ENCODE measurements at places on chromosomes 6 and 20.

- H3K4me3 ChIP-seq, result no peak overlapping the region
- no peak for DNase-seq
- H3K36me3 ChIP-seq, result no peaks in the 10 kb centered on the region
- no peaks in the 10 kb centered on the region for H3K4me1 ChIP-seq
- H3K27ac ChIP-seq, result no peak overlapping the region
These were observed 39.6 kb downstream of the ESR1 start for GRCh38 chr6:151847064-151847463.

DNA sequence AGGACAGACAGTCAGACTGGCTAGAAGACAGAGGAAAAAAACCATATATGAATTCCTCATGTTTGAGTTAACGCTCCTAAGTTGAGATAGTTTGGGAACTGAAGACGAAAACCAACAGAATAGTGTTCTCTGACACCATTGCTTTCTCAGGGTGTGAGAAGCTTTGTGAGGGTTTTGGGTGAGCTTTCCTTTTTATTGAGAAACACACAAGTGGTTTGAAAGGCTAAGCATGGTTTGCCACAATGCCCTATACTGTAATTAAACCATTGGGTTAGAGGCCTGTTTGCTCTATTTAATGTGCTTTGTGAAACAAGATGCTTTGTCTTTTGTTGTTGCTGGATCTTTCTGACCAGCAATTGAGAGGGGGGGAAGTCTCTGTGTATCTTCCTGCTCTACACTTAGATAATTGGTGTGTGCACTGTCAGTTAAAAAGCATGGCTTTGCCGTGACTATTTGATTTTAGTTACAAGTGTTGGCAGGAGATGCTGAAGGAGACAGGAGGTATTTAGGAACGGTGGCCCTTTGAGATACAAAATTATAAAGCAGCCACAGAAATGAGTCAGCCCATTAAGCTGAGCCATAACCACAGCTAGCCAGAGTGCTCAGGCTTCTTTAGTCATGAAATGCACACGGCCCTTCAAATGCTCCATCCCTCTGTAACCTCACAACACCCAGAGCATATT is 273.0 kb upstream of the PREP start:
- H3K4me3 ChIP-seq, result no peak overlapping the region
- H3K4me1 ChIP-seq, result no peaks in the 10 kb centered on the region
- H3K27ac ChIP-seq, result no peak overlapping the region
- peaks cover 2% of the 10 kb centered on the region for H3K27me3 ChIP-seq
- H3K36me3 ChIP-seq, result no peaks in the 10 kb centered on the region
- DNase-seq, result no peak

DNA sequence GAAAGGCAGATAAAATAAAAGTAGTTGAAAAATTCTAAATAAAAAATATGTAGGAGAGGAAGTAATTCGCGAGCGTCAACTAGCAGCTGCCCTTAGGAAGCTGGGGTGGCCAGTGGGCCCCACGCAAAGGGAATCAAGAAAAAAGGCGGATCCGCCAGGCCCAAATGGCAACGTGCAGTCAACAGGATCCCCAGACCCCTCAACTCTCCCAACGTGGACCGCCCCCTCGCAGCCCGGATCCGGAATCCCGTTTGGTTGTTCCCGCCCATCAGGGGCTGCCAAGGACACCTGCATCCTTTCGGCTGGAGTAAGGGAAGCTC is 296 bp downstream of the DZANK1 start:
- peaks cover 27% of the 10 kb centered on the region for H3K4me1 ChIP-seq
- DNase-seq, result no peak
- peak overlapping the region; percentile 95 for H3K27ac ChIP-seq
- no peaks in the 10 kb centered on the region for H3K27me3 ChIP-seq
- peaks cover 26% of the 10 kb centered on the region for H3K36me3 ChIP-seq

DNA sequence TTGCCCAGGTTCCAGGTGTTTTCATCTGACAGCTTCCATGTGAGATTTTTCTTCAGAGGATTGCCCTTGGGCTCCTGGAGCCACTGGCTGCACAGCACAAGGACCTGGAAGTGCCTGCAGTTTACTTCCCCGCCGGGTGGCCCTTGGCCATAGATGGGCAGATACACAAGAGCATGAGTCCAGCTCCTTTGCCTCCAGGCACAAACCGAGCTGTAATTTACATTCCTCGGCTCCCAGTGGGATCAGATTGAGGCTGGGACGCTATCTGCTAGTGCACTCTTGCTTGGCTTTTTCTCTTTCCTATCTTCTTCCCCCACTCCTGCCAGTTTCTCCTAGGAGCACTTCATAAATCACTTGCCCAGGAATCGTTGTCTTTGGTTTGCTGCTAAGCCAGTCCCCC is 85.4 kb upstream of the RALY start:
- H3K27ac ChIP-seq, result no peak overlapping the region
- peaks cover 6% of the 10 kb centered on the region for H3K27me3 ChIP-seq
- no peaks in the 10 kb centered on the region for H3K36me3 ChIP-seq
- DNase-seq, result no peak
- H3K4me3 ChIP-seq, result no peak overlapping the region

- no peak overlapping the region for H3K27ac ChIP-seq
- no peaks in the 10 kb centered on the region for H3K4me1 ChIP-seq
- no peaks in the 10 kb centered on the region for H3K36me3 ChIP-seq
- H3K4me3 ChIP-seq, result no peak overlapping the region
- peaks cover 11% of the 10 kb centered on the region for H3K27me3 ChIP-seq
- DNase-seq, result no peak
These were observed 138.9 kb upstream of the RALGAPA2 start for GRCh38 chr20:20851385-20851784.

DNA sequence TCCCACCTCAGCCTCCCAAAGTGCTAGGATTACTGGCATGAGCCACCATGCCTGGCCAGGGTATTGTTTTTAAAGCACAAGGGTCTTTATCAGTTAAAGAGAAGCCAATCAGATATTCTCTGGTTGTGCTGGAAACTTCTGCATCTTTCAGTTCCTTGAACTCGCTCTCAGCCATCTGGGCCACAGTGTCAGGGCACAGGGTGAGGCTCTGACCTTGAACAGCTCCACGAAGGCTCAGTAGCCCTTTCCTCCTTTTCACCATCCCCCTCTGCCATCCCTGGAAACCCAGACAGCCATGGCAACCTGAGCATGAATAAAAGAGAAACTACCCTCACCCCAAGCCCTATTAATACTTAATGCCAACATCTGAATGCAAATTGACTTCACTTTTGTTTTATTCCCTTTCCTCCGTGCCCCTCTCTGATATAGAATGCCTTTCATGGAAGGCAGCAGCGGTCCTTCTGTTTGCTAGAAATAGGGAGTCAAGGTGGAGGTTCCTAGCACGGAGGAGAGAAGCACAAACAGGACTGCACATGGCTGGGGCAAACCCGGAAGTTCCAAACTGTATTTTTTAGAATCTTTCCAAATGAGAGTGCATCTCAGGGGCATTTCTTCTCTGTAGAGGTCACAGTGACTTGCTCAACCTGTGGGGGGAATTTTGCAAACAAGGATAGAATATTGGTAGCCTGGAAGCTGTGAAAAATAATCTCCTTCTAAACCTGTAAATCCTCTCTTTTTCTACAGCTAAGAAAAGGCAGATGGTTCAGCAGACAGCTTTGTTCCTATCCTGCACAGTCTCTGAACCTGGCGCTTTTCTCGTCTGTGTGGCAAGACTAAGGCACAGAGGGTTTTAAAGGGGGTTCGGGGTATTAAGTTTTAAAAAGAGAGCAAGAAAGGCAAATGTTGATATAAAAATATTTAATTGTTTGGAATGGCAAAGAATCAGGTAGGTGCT is 176.4 kb upstream of the RREB1 start:
- H3K4me3 ChIP-seq, result no peak overlapping the region
- H3K36me3 ChIP-seq, result no peaks in the 10 kb centered on the region
- H3K27me3 ChIP-seq, result peaks cover 6% of the 10 kb centered on the region
- no peak for DNase-seq
- H3K4me1 ChIP-seq, result peaks cover 22% of the 10 kb centered on the region
- peak overlapping the region; percentile 42 for H3K27ac ChIP-seq

GRCh38 chr6:36752886-36753506 is 55.4 kb downstream of the RAB44 start:
- no peak for DNase-seq
- no peaks in the 10 kb centered on the region for H3K27me3 ChIP-seq

GRCh38 chr6:121809211-121809610 is 373.8 kb downstream of the GJA1 start:
- no peaks in the 10 kb centered on the region for H3K4me1 ChIP-seq
- no peak for DNase-seq

- peaks cover 95% of the 10 kb centered on the region for H3K4me1 ChIP-seq
- no peaks in the 10 kb centered on the region for H3K27me3 ChIP-seq
- DNase-seq, result peak; percentile 53
- peaks cover 50% of the 10 kb centered on the region for H3K36me3 ChIP-seq
- peak within 1 kb of the TSS; percentile 91 for H3K27ac ChIP-seq
- peak within 1 kb of the TSS; percentile 91 for H3K4me3 ChIP-seq
These were observed at the start of gene RIPOR2 for GRCh38 chr6:24935366-24936152. RIPOR2 (minus strand) TSS chr6:24935960; CDS start chr6:24935898, 62 bp downstream.

- H3K4me3 ChIP-seq, result no peak overlapping the region
- peak overlapping the region; percentile 13 for H3K27ac ChIP-seq
- no peak for DNase-seq
- peaks cover 30% of the 10 kb centered on the region for H3K36me3 ChIP-seq
These were observed 3.7 kb upstream of the NEDD9 start for GRCh38 chr6:11236076-11236750.

DNA sequence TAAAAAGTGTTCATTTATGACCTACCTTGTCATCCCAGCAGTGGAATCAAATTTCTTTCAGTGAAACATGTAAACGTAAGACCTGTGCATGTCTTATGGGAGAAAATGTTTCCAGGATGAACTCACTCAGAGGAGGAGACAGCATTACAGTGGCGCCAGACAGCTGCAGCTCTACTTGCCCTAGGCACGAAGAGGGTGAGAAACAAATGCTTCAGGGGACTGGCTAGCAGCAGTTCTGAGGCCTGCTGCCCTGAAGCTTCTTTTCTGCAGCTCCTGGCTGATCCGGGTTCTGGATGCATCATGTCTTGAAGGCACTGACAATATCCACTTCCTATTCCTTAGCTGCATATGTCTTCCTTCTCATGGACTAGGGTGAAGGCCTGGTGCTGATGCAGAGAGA is 120.2 kb downstream of the QRSL1 start:
- H3K27me3 ChIP-seq, result no peaks in the 10 kb centered on the region
- no peak overlapping the region for H3K27ac ChIP-seq
- H3K4me1 ChIP-seq, result peaks cover 16% of the 10 kb centered on the region
- no peak overlapping the region for H3K4me3 ChIP-seq
- DNase-seq, result no peak

DNA sequence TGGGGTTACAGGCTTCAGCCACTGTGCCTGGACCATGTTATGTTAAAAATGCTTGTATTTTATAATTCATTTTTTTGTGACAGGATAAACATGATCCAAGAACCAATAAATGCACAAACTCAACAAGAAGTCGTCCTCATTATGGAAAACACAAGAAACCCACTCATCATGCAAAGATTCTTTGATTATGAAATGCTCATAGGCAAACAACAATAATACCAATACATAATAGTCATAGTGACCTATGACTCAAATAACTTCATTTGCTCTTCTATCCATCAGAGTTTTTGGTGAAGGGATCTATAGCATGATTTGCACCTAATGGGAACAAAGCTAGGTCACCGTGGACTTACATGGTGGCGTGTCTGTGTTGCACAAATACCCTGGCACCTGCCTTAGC is 217.1 kb upstream of the THEMIS start:
- H3K27ac ChIP-seq, result no peak overlapping the region
- peaks cover 5% of the 10 kb centered on the region for H3K36me3 ChIP-seq
- no peak for DNase-seq
- H3K4me3 ChIP-seq, result no peak overlapping the region

- peaks cover 18% of the 10 kb centered on the region for H3K4me1 ChIP-seq
- H3K27ac ChIP-seq, result no peak overlapping the region
- DNase-seq, result no peak
- H3K36me3 ChIP-seq, result no peaks in the 10 kb centered on the region
These were observed 26.5 kb upstream of the BTBD3 start for GRCh38 chr20:11891077-11891775.

GRCh38 chr6:153073841-153074240 is 57.2 kb downstream of the RGS17 start:
- no peaks in the 10 kb centered on the region for H3K4me1 ChIP-seq
- H3K27me3 ChIP-seq, result peaks cover 7% of the 10 kb centered on the region
- no peak for DNase-seq
- H3K4me3 ChIP-seq, result no peak overlapping the region
- H3K36me3 ChIP-seq, result no peaks in the 10 kb centered on the region

DNA sequence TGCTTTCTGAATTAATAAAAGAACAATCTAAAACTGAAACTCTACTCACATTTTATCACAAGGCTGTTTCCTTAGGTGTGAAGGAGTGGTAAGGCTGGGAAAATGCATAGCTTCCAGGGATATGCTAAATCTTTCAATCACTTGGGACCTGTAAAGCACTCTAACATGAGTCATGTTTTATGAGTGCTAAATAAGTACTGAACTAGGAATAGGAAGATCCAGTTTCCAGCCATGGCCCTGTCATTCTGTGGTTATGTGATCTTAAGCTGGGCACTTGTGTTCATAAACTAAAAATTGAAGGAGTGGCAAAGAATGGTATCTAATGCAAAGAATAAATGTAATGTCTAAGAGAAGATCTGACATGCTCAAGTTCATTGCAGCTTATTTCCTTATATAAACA is 6.1 kb upstream of the TMEM200A start:
- no peak overlapping the region for H3K27ac ChIP-seq
- no peak for DNase-seq
- peaks cover 5% of the 10 kb centered on the region for H3K4me1 ChIP-seq
- H3K36me3 ChIP-seq, result no peaks in the 10 kb centered on the region
- no peak overlapping the region for H3K4me3 ChIP-seq

GRCh38 chr6:111888928-111889695 is 15.9 kb upstream of the FYN start:
- no peak overlapping the region for H3K27ac ChIP-seq
- no peaks in the 10 kb centered on the region for H3K4me1 ChIP-seq
- H3K36me3 ChIP-seq, result no peaks in the 10 kb centered on the region
- H3K27me3 ChIP-seq, result no peaks in the 10 kb centered on the region
- no peak overlapping the region for H3K4me3 ChIP-seq

DNA sequence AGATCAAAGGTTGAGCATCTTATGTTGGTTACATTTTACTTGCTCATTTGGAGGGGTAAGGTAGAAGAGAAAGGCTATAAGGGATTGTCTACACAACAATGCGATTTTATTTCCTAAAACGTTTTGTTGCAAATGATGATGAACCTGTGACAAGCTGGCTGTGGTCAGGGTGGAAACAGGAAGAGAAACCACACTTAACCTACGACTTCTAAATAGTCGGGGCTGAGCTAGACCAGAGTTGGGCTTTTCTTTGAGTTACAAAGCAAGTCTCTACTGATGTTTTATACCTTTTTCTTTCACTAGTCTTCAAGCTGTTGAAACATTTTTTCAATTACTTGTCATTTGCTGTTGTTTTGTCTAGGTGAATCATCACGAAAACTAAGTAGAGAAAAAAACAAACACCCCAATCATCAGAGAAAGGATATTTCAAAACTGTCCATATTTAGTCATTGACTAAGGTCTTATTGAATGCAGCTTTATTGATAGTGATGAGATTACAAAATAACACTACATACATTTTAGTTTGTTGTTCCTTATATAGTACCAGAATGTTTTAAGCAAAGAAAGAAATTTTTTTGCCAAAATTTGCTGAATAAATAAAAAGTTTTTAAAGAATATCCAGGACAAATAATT is 18.0 kb downstream of the KLHL31 start:
- DNase-seq, result no peak
- peak overlapping the region; percentile 69 for H3K27ac ChIP-seq
- H3K4me3 ChIP-seq, result no peak overlapping the region
- H3K27me3 ChIP-seq, result peaks cover 2% of the 10 kb centered on the region
- peaks cover 25% of the 10 kb centered on the region for H3K4me1 ChIP-seq
- no peaks in the 10 kb centered on the region for H3K36me3 ChIP-seq
